ENCODE measurements at places on chromosomes 13 and 19.
A peak's percentile ranks its signal among the peaks of the same experiment; 100 is the strongest.

DNA sequence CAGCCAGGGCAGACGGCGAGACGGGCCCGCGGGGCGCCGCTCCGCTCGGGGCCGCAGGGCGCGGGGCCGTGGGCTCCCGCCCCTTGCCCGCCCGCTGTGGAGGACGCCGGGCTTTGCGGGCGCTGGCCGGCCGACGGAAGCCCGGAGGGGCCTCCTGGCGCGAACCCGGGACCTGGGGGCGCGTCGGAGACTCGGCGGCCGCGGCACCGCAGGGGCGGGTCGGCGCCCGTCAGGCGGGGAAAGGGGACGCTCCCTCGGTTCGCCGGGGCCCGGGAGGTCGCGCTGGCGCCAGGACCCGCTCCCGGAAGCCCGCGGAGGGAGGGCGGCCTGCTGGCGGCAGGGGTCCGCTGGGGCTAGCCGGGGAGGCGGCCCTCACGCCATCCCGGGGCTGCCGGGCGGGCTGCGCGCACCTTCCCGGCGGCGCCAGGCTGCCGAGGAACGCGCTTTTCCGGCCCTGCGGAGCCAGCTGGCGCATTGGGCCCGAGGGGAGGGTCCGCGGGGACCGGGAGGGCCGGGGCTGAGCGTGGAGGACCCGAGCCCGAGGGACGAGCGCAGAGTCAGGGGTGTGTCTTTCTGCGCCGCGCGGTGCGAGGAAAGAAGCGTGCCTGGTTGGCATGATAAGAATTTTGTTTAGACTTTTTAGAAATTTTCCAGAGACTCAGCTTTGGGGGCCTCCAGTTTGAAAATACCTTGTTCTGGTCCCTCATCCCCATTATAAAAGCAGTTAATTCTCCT, 511 bp downstream of the GARRE1 start:
- DNase-seq, result no peak

- DNase-seq, result peak; percentile 85
Measured at GRCh38 chr13:44436589-44437337, 63.1 kb downstream of the SERP2 start.

DNA sequence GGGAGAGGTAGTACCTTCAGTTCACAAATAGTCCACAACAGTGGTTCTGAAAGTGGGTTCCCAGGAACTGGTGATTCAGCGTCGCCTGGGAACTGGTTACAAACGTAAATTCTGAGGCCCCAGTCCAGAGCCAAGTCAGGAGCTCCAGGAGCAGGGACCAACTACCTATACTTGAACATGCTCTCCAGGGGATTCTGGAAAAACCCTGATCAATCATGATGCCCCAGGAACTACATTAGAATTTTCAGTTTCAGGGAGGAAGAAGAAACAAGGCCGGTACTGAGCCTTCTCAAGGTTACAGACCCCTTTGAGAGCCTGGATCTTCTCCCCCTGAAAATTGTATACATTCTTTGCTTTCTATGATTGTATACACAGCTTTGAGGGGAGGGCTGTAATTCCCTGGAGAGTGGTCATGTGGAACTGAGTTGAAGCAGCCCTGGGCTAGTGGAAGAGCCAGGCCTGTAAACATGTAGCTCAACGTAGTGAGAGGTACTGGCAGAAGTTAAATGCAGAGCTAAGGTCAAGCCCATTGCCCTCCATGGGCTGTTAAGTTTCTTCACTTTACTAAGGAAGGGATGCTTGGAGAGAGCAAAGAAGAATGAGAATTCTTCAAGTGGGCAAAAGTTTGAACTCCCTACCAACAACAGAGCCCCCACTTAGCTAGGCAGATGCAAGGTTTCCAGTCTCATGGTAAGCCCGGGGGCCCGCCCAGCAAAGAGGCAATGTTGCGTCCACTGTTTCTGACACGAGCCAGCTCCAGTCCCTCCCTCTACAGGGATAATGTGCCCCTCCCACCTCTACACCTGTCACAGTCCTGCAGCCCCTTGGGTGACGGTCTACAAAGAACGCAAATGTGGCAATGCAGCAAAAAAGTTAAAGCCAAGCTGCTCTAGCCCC, 17.0 kb downstream of the DOCK9 start:
- no peak for DNase-seq

- no peak for DNase-seq
Measured at GRCh38 chr19:12912571-12912970, 6.5 kb downstream of the SYCE2 start.

- DNase-seq, result no peak
Measured at GRCh38 chr19:30367006-30367405, 5.2 kb upstream of the ZNF536 start.

- no peak for DNase-seq
Measured at GRCh38 chr19:8336072-8336569, 6.9 kb downstream of the KANK3 start.

GRCh38 chr19:28933039-28933438, 279.9 kb downstream of the UQCRFS1 start:
- DNase-seq, result no peak

DNA sequence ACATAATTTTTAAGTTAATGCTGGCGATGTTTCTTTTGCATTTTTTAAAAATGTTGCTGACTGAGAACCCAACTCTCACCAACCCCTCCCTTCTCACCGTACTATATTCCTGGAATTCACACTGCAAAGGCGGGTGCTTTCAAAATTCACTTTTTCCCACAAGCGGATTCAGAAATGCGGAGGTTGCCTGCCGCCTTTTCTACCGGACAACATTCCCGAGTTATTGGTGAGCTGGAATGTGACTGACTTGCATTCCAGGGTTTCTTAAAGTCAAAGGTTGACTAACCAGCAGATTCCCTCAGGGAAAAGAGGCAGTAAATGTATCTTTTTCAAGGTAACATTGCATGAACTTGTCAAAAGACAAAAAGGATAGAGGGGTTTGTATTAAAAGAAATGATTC, 113.3 kb downstream of the RAB20 start:
- peak; percentile 84 for DNase-seq

Measured in bronchial epithelial cell (primary cell).